ENCODE measurements at places on chromosomes 6 and 20. TPM values are rescaled to one million over a fixed set of nuclear protein-coding genes. Genes with fewer than 3 reads are reported as not detected.

The SEL1L2 gene
- total RNA-seq, result not detected

The FOXQ1 gene
- not detected for total RNA-seq

The OR12D2 gene
- not detected for total RNA-seq

The FKBP1C gene
- 0.35 TPM for total RNA-seq

The EDEM2 gene
- total RNA-seq, result 15.1 TPM

The RNASET2 gene
- 23.4 TPM for total RNA-seq

DNA sequence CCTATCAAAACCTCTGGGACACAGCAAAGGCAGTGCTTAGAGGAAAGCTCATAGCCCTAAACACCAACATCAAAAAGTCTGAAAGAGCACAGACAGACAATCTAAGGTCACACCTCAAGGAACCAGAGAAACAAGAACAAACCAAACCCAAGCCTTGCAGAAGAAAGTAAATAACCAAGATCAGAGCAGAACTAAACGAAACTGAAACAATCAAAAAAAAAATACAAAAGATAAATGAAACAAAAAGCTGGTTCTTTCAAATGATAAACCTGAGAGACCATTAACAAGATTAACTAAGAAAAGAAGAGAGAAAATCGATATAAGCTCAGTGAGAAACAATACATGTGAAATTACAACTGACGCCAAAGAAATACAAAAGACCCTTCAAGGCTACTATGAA lies 34.8 kb upstream of the RUNX2 start:
- DNase-seq, result no peak

DNA sequence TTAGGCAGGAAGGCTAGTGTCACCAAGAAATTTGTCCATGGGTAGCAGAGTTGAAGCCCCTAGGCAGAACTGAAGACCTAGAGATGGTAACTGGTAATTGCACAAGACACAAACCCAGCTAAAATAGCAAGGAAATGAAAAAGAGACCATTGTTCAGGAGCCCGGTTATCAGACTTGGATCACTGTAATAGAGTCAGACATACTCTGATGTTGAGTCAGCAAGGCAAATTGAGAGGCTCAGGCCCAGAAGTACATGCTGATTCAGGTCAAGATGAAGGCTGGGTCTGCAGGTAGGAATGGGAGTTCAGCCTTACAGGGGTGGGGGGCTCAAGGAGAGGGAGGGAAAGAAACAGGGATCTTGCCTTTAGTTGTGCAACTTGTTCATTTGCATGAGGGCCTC lies 6.5 kb upstream of the TMEM242 start:
- DNase-seq, result no peak

DNA sequence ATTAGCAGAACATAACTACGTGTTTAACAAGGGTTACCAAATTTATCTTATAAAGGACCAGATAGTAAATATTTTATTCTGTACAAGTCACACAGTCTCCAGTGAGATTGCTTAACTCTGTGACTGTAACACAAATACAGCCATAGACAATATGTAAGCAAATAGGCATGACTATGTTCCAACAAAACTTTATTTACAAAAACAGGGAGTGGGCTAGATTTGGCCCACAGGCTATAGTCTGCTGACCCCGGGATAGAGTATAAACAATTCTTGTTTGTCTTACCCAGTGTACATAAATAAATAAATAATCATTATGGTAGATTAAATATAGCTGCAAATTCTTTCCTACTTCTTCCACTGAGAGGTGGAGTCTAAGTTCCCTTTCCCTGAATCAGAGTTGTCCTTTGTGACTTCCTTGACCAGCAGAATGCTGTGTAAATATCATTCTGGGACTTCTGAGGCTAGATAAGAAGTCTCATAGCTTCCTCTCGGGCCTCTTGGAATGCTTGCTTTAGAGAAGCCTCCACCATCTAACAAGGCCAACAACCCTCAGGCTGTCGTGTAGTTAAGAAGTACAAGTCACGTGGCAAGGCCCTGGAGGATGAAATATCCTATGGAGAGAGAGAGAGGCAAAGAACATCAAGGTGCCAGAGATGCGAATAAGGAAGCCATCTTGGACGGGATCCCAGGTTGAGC lies 59.1 kb upstream of the TMEM244 start:
- DNase-seq, result no peak

GRCh38 chr6:151136141-151136755 lies 103.5 kb upstream of the AKAP12 start:
- peak; percentile 22 for DNase-seq

GRCh38 chr20:54774426-54774825 lies 299.0 kb downstream of the DOK5 start:
- no peak for DNase-seq

- no peak for DNase-seq
Observed at GRCh38 chr6:105474234-105474633, 71.4 kb upstream of the PREP start.

DNA sequence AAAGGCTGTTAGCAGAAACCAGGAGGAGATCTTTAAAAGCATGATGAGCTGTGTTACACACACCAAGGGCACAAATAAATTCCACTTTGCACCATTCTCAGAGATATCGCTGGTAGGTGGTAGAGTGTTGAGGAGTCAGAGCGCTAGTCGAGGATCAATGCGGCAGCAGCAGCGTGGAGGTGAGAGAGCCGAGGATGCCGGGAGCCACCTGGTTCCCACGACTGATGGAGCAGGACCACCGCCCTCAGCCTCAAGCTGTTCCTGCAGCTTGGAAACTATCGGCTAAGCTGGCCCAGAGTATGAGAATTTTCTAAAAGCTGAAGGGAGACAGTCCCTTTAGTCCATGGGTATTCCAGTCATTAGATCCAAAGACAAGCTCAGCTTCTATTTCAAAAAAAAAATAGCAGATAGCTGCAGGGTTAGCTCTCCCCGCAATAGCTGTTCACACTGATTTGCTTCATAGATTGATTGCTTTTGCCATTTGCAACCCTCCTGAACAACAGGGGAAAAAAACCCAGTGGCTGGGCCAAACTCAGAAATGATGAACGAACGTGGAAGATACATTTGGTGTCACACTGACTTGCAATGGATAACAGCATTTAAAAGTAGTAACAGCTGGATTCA lies 106.2 kb downstream of the LCA5 start:
- no peak for DNase-seq

DNA sequence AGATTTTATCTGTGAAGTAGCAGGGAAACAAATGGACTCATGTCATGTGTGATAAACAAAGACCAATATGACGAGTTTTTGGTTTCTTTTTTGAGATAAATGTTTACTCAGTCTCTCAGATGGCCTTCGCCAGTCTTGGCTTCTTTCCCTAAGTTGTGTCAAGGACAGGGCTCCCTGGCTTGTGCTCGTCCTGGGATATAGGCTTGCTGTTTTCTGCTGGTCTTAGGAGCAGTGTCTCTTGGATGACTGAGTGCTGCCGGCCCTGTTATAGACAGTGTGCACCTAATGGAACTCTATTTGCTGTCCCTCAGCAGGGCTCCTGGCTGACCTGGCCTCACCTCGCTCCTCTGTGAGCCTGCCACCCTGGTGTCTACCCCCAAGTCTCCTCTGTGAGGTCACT lies 324.1 kb upstream of the SYNCRIP start:
- DNase-seq, result no peak

- DNase-seq, result peak; percentile 81
Observed at GRCh38 chr6:36838896-36839748, at the start of gene CPNE5. TSS of gene CPNE5 (minus strand) at chr6:36839444. CDS start at chr6:36839377, 67 bp downstream.

DNA sequence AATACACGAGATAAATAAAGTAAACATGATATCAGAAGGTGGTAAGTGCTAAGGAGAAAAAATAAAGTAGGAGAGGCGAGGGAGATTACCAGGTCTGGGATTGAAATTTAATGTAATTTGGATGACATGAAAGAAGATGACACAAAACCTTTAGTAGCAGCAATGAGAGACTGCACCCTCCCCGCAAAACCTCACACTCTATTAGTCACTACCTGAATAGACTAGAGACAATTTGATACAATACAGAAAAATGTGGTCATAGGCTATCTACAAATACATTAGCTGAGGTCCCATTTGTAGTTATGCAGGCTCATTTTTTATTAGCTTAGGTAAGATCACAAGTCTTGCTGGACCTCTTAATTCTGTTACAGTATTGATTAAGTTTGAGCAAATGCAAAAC lies 125.5 kb downstream of the LRFN2 start:
- DNase-seq, result no peak

- no peak for DNase-seq
Observed at GRCh38 chr6:127951172-127951917, 50.5 kb upstream of the THEMIS start.

GRCh38 chr6:33786736-33787135 lies 2.2 kb downstream of the LEMD2 start:
- no peak for DNase-seq

- no peak for DNase-seq
Observed at GRCh38 chr6:67642582-67642981, 992.5 kb upstream of the ADGRB3 start.

GRCh38 chr6:22657352-22657980 lies 88.1 kb downstream of the HDGFL1 start:
- DNase-seq, result no peak

GRCh38 chr6:41247882-41248705 lies 19.9 kb downstream of the TREML4 start:
- DNase-seq, result no peak

DNA sequence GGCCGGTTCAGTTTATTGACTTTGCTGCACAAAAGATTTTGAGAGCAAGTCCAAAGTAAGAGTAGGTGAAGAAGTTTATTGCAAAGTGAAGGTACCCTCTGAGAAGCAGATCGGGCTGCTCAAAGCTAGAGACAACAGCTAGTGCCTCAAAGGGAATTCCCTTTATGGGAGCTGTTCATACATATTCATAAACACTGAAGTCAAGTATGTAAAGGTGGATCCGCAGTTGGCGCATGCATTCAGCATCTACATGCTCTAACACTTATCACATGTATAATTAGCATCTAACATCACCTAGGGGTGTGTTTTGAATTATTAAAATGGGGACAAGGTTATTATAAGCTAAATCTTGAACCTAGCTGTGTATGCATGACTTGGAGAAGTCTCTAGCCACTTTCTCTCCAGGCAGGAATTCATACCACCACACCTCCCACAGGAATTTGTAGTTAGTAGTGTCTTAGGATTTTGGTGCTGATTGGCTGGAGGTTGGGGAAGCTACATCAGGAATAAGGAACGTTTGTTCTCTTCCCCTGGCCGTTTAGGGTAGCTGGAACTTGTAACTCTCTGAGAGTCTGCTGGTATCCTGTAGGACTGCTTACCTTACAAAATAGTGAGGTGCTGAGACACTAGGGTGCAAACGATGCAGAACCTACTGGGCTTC lies 1633.9 kb downstream of the GRIK2 start:
- DNase-seq, result no peak
